T-cell (primary cell): ENCODE measurements at places on chromosomes 2 and 18.

DNA sequence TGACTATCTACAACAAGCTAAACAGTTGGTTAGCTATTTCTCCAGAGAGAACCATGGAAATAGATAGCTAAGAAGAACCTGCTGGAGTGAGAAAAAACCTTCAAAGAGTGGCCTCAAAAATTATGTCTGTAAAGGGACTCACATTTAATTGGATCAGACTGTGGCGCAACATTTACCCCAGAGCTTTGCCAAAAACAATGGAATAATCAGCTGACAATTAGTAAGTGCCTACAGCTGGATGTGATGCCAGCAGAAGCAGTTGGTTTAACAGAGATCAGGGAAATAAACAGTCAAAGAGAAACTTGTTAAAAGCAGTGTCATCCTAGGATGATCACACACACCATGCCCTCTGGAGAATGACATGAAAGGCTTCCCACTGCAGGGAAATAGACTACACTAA lies 310.7 kb downstream of the CLIP4 start:
- no peaks in the 10 kb centered on the region for H3K36me3 ChIP-seq
- H3K27ac ChIP-seq, result no peak overlapping the region
- H3K4me3 ChIP-seq, result no peak overlapping the region
- no peak for DNase-seq
- peaks cover 2% of the 10 kb centered on the region for H3K27me3 ChIP-seq
- H3K4me1 ChIP-seq, result no peaks in the 10 kb centered on the region

DNA sequence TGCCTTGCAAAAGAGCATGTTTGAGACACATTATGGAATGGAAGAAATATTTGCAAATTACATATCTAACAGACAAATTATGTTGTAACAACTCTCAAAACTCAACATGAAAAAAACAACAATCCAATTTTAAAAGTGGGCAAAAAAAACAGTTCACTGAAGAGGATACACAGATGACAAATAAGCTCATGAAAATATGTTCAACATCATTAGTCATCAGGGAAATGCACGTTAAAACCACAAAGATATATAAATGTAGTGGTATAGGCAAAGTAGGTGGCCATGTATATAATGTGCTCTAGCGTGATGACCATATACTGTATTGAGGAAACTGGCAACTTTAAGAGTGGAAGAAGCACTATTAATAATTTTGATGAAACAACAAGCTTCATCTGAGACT lies 220.1 kb downstream of the IRS1 start:
- H3K27me3 ChIP-seq, result no peaks in the 10 kb centered on the region
- no peak for DNase-seq
- no peaks in the 10 kb centered on the region for H3K4me1 ChIP-seq

DNA sequence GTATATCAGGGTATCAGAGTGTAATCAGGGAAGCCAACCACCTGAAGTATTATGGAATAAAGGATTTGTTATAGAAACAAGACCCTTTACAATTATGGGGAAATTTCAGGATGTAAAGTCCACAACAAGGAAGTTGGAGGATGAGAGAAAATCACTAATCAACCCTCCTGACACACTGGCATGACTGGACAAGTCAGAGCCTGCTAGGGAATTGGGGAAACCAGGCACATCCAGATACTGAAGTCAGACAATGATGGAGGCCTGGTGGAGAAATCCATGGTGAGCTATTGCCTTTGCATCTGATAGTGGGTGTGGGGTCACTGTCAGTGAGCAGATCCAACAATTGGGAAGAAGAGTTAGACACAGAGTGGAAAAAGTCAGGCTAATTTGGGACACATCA lies 158.8 kb upstream of the FBXO11 start:
- no peaks in the 10 kb centered on the region for H3K4me1 ChIP-seq
- no peak overlapping the region for H3K27ac ChIP-seq
- no peaks in the 10 kb centered on the region for H3K27me3 ChIP-seq
- DNase-seq, result no peak
- H3K4me3 ChIP-seq, result no peak overlapping the region
- H3K36me3 ChIP-seq, result no peaks in the 10 kb centered on the region

DNA sequence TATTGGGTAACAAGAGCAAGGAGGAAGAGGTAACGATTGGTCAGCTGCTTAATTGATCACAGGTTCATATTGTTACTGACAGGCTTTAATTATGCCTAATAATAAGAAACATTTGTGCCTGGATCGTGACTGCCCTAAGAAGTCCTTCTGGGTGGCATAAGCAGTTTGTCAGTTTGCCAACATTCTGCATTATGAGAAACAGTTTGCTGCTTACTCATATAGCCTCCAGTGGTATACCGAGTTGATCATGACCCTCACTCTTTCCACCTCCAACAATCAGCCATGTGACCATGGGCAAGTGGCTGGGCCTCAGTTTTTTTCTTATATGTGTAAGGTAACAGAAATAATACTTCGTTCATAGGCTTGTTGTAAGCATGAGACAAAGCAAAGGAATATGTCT lies 96.6 kb upstream of the CABLES1 start:
- H3K27ac ChIP-seq, result no peak overlapping the region
- H3K4me1 ChIP-seq, result no peaks in the 10 kb centered on the region
- H3K4me3 ChIP-seq, result no peak overlapping the region
- no peaks in the 10 kb centered on the region for H3K27me3 ChIP-seq

DNA sequence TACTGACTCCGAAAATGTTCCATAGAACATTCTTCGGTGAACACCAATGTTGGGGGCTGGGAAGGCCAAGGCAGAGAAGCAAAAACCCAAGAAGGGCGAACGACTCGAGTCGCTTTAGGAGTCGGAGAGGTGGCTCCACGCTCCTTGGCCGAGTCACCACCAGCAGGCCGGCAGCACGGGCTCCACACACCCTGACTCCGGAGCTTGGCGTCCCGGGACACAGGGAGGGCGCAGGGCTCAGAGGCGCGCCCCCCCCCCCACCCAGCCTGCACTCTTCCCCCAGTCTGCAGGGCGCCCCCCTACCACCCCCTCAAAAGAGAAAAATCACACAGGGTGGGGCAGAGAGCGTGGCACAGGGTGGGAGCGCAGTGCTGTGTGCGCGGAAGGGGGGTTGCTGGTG lies 7.5 kb upstream of the ADI1 start:
- H3K4me3 ChIP-seq, result no peak overlapping the region
- no peaks in the 10 kb centered on the region for H3K4me1 ChIP-seq
- H3K36me3 ChIP-seq, result no peaks in the 10 kb centered on the region

GRCh38 chr2:69054431-69054830 lies 41.5 kb downstream of the ANTXR1 start:
- H3K4me3 ChIP-seq, result no peak overlapping the region
- no peaks in the 10 kb centered on the region for H3K36me3 ChIP-seq
- H3K4me1 ChIP-seq, result no peaks in the 10 kb centered on the region
- H3K27me3 ChIP-seq, result no peaks in the 10 kb centered on the region

GRCh38 chr2:28658369-28658768 lies 93.3 kb upstream of the PPP1CB start:
- no peaks in the 10 kb centered on the region for H3K36me3 ChIP-seq
- H3K4me3 ChIP-seq, result no peak overlapping the region
- H3K27ac ChIP-seq, result no peak overlapping the region

DNA sequence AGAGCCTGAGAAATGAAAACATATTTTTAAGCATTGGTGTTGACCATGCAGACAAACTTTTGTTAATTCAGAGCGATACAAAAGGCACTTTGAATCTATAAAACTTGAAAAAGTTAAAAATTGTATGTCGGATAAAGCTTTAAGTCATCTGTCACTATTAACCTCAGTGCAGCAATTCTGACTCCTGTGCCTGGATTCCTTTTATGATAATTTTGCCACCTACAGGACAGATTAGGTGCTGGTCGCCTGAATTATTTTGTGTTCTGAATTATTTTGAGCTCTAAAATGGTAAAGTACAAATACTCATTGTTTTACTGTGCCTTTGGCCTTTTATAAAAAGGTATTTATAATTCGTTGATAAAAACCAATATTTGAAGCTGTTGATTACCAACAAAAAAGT lies 19.4 kb upstream of the RNF138 start:
- no peaks in the 10 kb centered on the region for H3K4me1 ChIP-seq
- H3K4me3 ChIP-seq, result no peak overlapping the region
- H3K36me3 ChIP-seq, result peaks cover 35% of the 10 kb centered on the region
- no peaks in the 10 kb centered on the region for H3K27me3 ChIP-seq
- no peak for DNase-seq

GRCh38 chr2:4553241-4553640 lies 849.9 kb downstream of the DCDC2C start:
- no peak overlapping the region for H3K27ac ChIP-seq
- no peak for DNase-seq
- H3K4me1 ChIP-seq, result no peaks in the 10 kb centered on the region
- H3K27me3 ChIP-seq, result no peaks in the 10 kb centered on the region
- no peak overlapping the region for H3K4me3 ChIP-seq
- no peaks in the 10 kb centered on the region for H3K36me3 ChIP-seq

GRCh38 chr18:23213200-23213599 lies 77.9 kb downstream of the CABLES1 start:
- H3K27me3 ChIP-seq, result peaks cover 10% of the 10 kb centered on the region
- no peak for DNase-seq

DNA sequence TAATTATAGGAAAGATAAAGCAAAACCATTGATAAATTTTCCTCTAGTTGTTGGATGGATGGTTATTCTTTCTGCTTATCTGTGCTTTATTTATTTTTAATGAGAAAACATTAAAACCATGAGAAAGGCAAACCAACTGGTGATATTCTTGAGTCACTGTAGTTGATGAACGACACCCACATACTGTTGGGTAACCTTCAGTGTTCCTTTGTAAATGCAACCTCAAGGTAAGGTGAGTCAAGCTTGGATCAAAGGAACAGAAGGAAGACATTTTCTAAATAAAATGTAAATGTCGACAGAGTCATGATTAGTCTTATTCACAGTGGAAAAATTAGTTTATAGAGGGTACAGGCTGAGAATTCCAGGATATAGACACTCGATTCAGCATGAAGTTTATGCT lies 12.7 kb downstream of the ABCB11 start:
- DNase-seq, result no peak
- no peak overlapping the region for H3K27ac ChIP-seq
- H3K4me3 ChIP-seq, result no peak overlapping the region
- no peaks in the 10 kb centered on the region for H3K27me3 ChIP-seq

GRCh38 chr2:191358325-191359025 lies 113.3 kb downstream of the MYO1B start:
- H3K27ac ChIP-seq, result no peak overlapping the region
- H3K27me3 ChIP-seq, result no peaks in the 10 kb centered on the region
- no peak for DNase-seq
- no peaks in the 10 kb centered on the region for H3K36me3 ChIP-seq

- H3K4me1 ChIP-seq, result no peaks in the 10 kb centered on the region
- DNase-seq, result no peak
- no peak overlapping the region for H3K4me3 ChIP-seq
- H3K27ac ChIP-seq, result no peak overlapping the region
- H3K36me3 ChIP-seq, result no peaks in the 10 kb centered on the region
These were observed 1323.2 kb upstream of the DDX18 start for GRCh38 chr2:116491292-116491691.

DNA sequence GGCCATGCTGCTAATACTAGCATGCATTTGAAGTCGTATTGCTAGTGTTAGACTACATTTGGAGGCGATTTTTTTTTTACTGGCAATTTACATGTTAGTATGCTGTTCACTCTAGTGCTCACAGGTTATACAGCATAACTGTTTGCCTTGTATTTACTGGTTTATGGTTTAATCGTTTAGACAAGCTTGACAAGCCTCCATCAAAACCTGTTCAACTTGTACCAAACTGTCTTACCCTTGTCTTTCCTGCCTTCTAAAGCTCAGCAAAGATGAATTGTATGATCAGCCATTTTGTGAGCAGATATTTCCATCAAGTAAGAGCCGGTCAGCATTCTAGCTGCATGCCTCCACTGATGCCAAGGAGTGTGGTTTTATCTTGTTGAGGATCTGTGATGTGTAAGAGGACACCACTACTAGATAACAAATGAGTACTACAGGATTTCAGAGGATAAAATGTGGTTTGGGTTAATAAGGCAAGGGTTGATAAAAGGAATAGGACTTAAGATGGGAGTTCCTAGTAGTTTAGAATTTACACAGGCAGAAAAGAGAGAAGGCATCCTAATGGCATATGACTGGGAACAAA lies 68.4 kb upstream of the ITM2C start:
- no peak for DNase-seq
- peak overlapping the region; percentile 22 for H3K27ac ChIP-seq
- peaks cover 39% of the 10 kb centered on the region for H3K36me3 ChIP-seq
- no peak overlapping the region for H3K4me3 ChIP-seq

- no peak overlapping the region for H3K4me3 ChIP-seq
- no peaks in the 10 kb centered on the region for H3K27me3 ChIP-seq
- H3K27ac ChIP-seq, result no peak overlapping the region
These were observed 1282.4 kb upstream of the PIK3C3 start for GRCh38 chr18:40672590-40672989.

GRCh38 chr2:216394881-216395280 lies 17.4 kb upstream of the SMARCAL1 start:
- no peak overlapping the region for H3K4me3 ChIP-seq
- peaks cover 5% of the 10 kb centered on the region for H3K27me3 ChIP-seq
- H3K4me1 ChIP-seq, result peaks cover 5% of the 10 kb centered on the region
- H3K27ac ChIP-seq, result no peak overlapping the region

GRCh38 chr2:145228506-145228905 lies 708.6 kb upstream of the ZEB2 start:
- H3K27ac ChIP-seq, result no peak overlapping the region
- H3K4me3 ChIP-seq, result no peak overlapping the region
- no peaks in the 10 kb centered on the region for H3K27me3 ChIP-seq

GRCh38 chr18:10418836-10419235 lies 35.6 kb upstream of the APCDD1 start:
- no peaks in the 10 kb centered on the region for H3K27me3 ChIP-seq
- no peaks in the 10 kb centered on the region for H3K36me3 ChIP-seq
- no peak for DNase-seq
- H3K4me3 ChIP-seq, result no peak overlapping the region

- DNase-seq, result no peak
- H3K4me1 ChIP-seq, result no peaks in the 10 kb centered on the region
- no peak overlapping the region for H3K4me3 ChIP-seq
- no peak overlapping the region for H3K27ac ChIP-seq
- no peaks in the 10 kb centered on the region for H3K27me3 ChIP-seq
These were observed 534.2 kb downstream of the ZNF804A start for GRCh38 chr2:185132501-185133041.

DNA sequence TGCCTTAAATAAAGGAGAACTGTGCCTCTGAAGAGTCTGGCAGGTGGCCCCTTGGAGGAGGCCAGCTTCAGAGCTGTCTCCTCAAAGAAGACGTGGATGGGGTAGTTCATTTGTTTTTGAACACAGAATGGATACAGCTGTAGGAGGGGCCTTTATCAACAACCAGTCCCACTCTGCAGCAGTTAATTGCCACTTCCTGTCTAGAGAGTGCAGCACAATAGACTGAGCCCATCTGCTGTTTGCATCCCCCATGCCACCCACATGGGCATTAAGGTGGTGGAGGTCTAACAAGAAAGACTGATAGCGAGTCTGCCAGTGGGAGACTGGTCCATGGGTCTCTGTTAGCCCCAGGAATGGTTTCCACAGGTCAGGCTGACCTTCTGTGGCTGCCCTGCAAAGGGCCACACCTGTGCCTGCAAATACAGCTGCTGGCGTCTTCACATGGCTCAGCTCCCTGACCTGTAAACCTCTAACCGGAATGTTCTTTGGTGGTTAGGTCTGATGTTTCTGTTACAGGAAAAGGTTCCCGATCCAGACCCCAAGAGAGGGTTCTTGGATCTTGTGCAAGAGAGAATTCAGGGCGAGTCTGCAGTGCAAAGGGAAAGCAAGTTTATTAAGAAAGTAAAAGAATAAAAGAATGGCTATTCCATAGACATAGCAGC lies 153.3 kb upstream of the ITGA6 start:
- no peak overlapping the region for H3K27ac ChIP-seq
- no peaks in the 10 kb centered on the region for H3K27me3 ChIP-seq
- H3K4me1 ChIP-seq, result peaks cover 7% of the 10 kb centered on the region
- DNase-seq, result no peak
- H3K36me3 ChIP-seq, result no peaks in the 10 kb centered on the region
- no peak overlapping the region for H3K4me3 ChIP-seq
